Activated T-cell treated with anti-CD3 and anti-CD28 coated beads, Interleukin-2, amount 50 U/mL, for 72 hours (primary cell): ENCODE measurements at places on chromosomes 1 and 21. TPM values are rescaled to one million over a fixed set of nuclear protein-coding genes. Genes with fewer than 3 reads are reported as not detected.

DNA sequence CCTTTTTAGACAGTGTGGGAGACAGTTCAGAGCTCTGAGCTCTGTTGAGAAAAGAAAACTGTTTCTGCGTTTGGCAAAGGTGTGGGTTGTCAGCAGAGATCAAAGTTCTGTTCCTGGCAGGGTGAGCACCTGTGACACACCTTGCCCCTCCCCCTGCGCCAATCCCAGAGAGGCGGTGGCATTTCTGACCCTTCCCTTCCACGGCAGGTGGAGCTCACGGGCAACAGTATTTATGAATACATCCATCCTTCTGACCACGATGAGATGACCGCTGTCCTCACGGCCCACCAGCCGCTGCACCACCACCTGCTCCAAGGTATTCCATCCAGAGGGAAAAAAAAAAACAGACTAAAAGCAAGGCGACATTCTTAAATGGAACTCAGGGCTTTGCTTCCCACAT is 20.7 kb downstream of the SIM2 start:
- H3K27me3 ChIP-seq = peaks cover 62% of the 10 kb centered on the region
- no peaks in the 10 kb centered on the region for H3K36me3 ChIP-seq
- DNase-seq = no peak
- H3K4me3 ChIP-seq = no peak overlapping the region
- no peak overlapping the region for H3K27ac ChIP-seq
- H3K4me1 ChIP-seq = no peaks in the 10 kb centered on the region

DNA sequence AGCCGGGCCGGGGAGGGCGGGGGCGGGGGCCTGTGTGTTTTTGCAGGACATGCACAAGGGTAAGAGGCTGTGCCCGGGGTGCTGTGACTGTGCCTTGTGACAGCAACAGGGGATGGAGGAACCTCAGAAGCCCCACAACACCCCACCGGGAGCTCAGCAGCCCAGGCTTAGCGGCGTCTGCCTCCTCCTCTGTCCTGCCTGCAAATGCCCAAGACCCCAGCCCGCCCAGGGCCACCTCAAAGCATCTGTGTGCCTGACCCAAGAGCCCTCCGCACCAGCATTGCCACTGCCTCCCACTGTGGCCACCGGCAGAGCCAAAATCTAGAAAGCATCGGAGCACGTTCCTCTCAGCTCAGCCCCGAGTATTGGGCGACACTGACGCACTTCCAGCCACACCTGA is 2.7 kb upstream of the ACTRT2 start:
- H3K4me3 ChIP-seq = no peak overlapping the region
- peaks cover 4% of the 10 kb centered on the region for H3K27me3 ChIP-seq
- H3K36me3 ChIP-seq = no peaks in the 10 kb centered on the region
- H3K27ac ChIP-seq = no peak overlapping the region
- H3K4me1 ChIP-seq = no peaks in the 10 kb centered on the region
- DNase-seq = no peak

DMRTA2 gene
- total RNA-seq = not detected

FBXO2 gene
- total RNA-seq = 1.9 TPM
